ENCODE measurements at places on chromosomes 1 and 21.
A peak's percentile ranks its signal among the peaks of the same experiment; 100 is the strongest.

GRCh38 chr1:246155923-246156322 is 351.2 kb downstream of the SMYD3 start:
- DNase-seq = peak; percentile 35

DNA sequence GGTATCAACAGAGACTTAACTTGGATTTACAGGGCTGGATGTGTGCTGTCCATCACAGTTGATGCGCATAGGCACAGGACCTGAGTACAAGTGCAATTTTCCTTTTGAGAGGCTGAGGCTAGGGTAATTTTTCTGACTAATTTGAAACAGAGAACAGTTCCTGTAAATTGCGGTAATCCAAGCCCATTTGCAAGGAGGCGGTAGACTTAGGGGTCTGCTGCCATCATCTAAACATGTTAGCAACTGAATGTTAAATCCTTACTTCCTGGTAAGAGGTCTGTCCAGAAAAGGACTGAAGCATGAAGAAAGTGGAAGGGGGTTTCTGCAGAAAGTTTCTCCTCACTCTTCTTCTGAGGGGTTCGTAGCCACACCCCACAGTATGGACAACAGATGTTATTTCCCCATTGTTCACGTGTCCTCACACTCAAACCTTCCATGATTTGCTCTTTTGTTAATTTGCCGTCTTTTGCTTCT is 23.7 kb upstream of the C1orf198 start:
- no peak for DNase-seq

DNA sequence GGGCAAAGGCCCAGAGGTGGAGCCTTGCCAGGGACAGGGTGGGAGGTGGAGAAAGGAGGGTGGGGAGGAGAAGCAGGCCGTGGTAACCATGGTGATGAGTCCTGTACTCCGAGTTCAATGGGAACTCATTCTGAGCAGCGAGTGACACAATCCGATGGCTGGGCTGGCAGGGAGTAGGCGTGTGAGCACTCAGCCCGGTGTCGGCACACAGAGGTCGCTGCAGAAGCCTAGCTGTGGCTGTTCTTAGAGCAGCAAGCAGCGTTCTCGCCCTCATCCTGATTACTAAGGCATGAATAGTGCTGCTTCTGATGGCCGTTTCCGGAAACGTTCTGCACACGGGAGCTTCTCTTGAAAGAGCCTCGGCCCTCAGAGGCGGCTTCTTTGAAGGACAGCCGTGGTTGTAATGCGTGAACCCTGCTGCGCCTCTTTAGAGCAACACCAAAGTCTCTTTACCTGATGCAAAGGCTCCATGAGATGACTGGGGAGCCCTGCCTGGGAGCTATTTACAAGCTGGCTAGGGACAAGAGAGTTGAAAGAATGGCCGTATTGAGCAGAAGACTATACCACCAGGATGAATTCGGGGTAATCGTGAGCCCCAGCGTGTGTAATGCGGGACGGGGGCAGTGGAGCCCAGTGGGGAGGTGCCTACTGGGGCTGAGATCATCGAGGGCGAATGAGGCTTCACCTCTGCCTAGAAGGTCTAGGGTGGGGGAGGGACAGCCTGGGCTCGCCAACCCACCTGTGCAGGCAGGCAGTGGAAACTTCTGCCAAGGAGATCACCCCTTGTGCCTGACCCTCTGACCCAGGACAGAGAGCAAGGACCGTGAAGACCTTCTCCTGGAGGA is 72.8 kb upstream of the PAX7 start:
- no peak for DNase-seq

- no peak for DNase-seq
Observed at GRCh38 chr1:52556641-52557360, 3.9 kb upstream of the TUT4 start.

DNA sequence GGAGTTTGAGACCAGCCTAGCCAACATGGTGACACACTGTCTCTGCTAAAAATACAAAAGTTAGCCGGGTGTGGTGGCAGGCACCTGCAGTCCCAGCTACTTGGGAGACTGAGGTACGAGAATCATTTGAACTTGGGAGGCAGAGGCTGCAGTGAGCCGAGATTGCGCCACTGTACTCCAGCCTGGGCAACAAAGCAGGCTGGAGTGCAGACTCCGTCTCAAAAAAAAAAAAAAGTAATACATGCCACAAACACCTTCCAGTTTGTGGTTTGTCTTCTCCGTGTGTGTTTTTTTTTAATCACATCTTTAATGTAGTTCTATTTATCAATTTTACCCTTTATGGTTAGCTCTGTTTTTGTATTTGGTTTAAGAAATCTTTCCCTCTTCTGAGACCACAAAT is 22.3 kb downstream of the POGZ start:
- DNase-seq = no peak

DNA sequence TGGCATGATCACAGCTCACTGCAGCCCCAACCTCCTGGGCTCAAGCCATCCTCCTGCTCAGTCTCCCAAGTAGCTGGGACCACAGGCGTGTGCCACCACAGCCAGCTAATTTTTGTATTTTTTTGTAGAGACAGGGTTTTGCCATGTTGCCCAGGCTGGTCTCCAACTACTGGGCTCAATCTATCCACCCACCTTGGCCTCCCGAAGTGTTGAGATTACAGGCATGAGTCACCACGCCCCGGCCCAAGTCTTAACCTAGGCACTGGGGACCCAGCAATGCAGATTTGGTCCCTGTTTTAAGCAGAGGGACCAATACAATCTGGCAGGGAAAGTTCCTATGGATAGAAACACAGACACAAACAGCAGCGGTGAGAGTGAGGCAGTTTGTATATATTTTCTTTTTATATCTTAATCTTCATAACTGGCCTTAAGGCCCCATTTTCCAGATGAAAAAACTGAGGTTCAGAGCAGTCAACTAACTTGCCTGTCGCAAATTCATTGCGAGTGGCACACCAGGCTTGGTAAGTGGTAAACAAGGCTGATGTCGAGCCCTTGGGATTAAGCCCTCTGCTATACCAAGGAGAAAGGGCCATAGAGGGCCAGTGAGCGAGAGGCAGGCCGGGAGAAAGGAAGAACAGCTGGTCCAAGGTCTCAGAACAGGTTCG is 77.8 kb upstream of the TINAGL1 start:
- DNase-seq = no peak

- no peak for DNase-seq
Observed at GRCh38 chr21:35994613-35995012, 65.7 kb downstream of the SETD4 start.

- DNase-seq = no peak
Observed at GRCh38 chr1:94120570-94120901, 412 bp downstream of the ABCA4 start.

- DNase-seq = peak; percentile 50
Observed at GRCh38 chr1:192958871-192959270, 100.3 kb downstream of the UCHL5 start.

- DNase-seq = no peak
Observed at GRCh38 chr1:168634951-168635532, 58.6 kb downstream of the XCL1 start.

- DNase-seq = no peak
Observed at GRCh38 chr1:17574516-17574915, 35.0 kb downstream of the ARHGEF10L start.

GRCh38 chr1:92447033-92447681 is 39.6 kb downstream of the GFI1 start:
- DNase-seq = no peak

DNA sequence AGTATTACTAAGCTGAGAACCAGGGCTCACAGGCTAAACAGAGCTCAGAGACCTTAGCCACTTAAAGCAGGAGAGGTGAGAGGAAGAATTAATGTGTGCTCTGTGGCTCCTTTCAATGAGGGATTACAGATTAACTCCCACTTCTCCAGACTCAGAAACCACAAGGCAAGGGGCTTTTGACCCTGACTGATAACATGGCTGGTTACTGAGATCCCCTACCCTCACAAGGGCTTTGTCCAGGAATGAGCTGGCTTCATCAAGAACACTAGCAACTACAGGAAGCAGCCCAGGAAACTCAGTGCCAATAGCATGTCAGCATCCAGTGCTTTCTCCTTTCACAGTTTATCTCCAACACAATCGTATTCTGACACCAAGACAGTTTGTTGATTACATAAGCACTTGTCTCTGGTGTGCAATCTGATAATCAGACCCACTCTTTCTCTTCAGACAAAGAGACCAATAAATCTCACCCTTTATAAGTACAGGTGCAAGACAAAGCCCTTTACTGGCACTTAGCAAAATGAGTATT is 38.8 kb downstream of the ERI3 start:
- DNase-seq = no peak

GRCh38 chr1:10459184-10459583 is 9.4 kb downstream of the CORT start:
- peak; percentile 28 for DNase-seq

GRCh38 chr1:89149229-89149628 is 23.3 kb upstream of the GBP2 start:
- peak; percentile 56 for DNase-seq

DNA sequence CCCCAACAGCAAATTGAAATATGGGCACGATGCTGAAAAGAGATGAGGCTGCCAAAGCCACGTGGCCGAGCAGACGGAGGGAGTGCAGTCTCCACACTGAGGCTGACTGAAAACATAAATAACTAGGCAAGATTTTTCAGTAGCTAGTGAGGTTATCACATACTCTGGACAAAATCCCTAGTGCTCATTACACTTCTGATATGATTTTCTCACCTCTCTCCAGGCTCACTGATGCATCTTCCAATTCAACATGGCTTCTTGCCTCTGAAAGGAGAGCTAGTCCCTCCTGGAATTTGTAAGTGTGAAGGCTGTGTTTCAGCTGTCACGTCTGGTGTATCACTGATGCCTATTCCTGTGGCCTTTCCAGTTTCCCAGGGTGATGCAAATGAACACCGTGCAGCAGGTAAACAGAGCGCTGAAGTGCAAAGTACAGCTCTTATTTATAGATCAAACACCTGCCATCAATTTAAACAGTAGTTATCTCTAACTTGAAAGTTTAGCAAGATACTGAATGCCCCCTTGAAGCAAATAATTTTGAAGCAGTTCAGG is 656.1 kb downstream of the KIF26B start:
- DNase-seq = no peak

GRCh38 chr1:247552231-247552630 is 3.3 kb downstream of the GCSAML start:
- DNase-seq = no peak

DNA sequence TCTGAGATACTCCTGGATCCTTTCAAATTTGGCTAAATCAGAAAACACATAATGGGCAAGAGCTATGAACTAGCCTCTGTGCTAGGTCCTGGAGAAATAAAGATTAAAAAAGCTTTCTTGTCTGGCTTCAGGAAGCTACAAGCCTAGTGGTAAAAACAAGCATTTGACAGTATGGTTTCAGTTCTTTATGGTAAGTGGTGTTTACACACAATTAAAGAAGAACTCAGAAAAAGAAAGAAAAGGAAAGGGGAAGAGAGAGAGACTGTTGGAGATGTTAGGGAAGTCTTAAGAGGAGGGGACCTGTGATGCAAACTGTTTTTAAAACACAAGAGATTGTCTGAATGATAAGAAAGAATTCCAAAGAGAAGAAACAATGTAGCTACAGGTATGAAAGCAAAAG is 1.8 kb downstream of the OR10J1 start:
- DNase-seq = no peak

- DNase-seq = no peak
Observed at GRCh38 chr1:31588751-31589515, 12.6 kb downstream of the TINAGL1 start.

- DNase-seq = peak; percentile 46
Observed at GRCh38 chr1:32876341-32877210, 5.9 kb upstream of the FNDC5 start.

- DNase-seq = peak; percentile 87
Observed at GRCh38 chr1:165914136-165914798, 86.9 kb downstream of the UCK2 start.

GRCh38 chr1:98203466-98203865 is 282.6 kb upstream of the DPYD start:
- no peak for DNase-seq

GRCh38 chr21:19850157-19850556 is 1148.1 kb upstream of the NCAM2 start:
- DNase-seq = no peak

GRCh38 chr1:220879076-220879508 is at the start of gene HLX:
TSS of gene HLX (plus strand) at chr1:220879443. CDS start at chr1:220879858, 415 bp downstream.
- peak; percentile 96 for DNase-seq

DNA sequence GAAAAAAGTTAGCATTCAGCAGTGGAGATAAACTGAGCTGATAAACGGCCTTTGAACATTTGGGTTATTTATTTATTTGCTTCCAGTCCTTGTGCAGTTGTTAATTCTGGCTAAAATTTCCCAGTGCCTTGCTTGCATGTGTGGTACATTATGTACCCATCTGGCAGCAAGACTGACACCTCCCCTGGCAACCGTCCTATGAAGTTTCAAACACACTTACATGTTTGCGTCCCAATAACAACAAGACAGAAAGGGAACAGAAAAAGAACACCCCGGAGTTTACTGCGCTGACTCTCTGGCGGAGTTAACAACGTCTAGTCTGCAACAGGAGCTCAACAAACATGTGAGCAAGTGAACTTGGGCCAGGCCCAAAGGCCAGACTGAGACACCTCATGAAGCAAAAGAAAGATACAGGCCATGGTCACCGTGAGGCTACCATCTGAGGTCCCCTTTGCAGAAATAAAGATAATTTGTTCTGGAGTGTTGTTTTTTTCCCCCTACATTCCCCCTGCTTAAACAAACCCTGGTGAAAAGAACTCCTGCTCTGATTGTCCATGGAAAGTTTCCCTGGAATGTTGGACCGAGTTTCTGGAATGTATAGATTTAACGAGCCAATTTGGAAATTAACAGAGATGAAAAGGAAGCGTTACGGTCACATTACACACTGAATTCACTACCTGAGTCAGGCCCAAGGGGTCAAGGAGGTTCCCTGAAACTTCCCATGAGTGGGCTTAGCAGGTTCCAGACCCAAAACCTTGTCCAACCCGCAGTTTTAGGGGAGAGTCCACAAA is 33.4 kb downstream of the TRABD2B start:
- DNase-seq = no peak

DNA sequence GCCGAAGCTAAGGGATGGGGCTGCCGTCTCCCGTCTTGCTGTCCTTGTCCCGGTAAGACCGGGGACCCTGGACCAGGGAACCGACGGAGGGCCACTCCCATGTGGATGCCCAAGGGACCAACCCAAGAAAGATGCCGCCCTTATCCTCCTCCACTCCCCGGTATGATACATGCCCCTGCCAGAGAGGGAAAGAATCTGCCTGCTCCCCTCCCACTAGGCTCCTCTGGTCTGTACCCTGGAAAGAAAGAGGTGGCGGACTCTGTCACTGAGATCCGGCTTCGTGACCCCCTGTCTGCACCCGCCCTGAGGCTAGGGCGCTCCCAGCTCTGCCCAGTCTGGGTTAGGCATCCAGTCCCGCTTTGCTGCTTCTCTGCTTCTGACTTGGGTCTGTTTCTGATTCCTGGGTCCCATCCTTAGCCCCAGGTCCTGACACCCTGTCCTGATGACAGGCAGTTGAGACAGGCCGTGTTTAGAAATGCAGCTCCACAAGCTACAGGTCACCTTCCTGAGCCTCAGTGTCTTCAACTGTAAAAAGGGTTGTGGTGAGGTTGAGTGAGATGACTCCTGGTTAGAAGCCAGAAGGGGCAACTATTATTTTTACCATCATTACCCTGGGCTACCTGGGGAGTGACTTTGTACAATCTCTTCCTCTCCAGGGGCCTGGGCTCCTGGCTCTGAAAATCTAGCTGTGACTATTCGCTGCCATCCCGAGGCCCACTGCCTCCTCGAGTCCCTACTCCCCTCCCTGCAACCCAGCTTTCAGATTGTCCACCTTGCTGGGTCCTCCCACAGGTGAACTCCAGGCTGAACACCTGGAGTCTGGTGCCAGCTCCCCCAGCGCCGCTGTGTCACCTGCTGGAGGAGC is 3.7 kb downstream of the MATN1 start:
- peak; percentile 80 for DNase-seq

GRCh38 chr1:207897188-207897587 is 13.7 kb downstream of the CD34 start:
- peak; percentile 33 for DNase-seq

GRCh38 chr1:37258068-37258467 is 216.3 kb upstream of the ZC3H12A start:
- no peak for DNase-seq

All from myocyte (in vitro differentiated cells).